ENCODE measurements at places on chromosomes 5 and 9.

DNA sequence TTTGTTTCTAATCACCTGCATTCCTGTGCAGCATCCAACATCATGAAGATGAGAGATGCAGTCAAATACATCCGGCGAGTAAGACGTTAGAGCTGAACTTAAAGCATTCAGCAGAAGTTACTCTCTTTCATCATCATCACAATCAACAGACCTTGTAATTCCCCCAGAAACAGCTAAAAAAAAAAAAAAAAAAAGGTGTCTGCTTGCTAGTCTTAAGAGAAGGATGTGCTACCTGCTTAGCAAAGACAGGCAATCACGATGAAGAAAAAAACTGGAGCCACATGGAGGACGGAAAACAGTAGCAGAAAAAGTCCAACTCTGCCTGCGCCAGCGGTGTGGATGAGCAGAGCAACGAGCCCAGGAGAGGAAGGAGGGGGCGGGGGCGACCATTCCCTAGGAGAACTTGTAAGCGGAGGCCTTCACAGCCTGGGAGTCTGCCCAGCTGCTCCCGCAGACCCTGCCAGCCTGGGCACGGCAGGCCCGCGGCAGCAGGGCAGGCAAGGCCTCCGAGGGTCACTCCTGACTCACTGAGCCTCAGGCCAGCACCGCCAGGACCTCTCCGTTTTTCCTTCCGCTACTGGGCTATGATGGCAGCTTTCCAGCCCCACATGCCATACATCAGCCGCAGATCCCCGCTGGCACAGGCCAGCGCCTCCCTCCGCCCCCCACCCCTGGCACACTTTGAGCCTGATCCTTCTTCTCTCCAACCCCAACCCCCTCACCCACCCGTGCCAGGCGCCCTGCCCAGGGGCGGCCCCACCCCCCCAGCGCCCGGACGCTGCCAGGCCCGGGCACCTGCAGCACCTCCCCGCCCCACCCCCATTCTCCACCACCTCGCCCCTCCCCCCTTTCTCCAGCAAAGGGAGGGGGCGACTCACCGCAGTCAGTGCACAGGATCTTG, 1.4 kb downstream of the NRG2 start:
- DNase-seq: no peak

GRCh38 chr9:107780960-107781359, 291.4 kb upstream of the KLF4 start:
- no peak for DNase-seq

DNA sequence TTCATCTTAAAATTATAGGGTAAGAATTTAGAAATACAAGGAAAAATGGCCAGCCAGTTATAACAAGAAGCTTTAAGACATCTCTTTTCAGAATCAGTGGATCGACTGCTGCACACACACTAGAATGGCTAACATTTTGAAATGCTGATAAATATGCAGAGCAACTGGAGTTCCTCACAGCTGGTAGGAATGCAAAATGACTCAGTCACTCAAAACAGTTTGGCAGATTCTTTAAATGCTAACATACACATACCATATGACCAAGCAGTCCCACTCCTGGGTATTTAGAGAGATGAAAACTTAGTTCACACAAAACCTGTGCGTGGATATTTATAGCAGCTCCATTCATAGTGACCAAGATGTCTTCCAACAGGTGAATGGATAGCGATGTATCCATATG, 23.2 kb upstream of the PSAT1 start:
- no peak for DNase-seq

- no peak for DNase-seq
These were observed 116.5 kb downstream of the NFIB start for GRCh38 chr9:14197325-14197858.
